Kidney glomerular epithelial cell (primary cell): ENCODE measurements at places on chromosomes 7 and 10.

- DNase-seq, result no peak
Measured at GRCh38 chr7:111531993-111532392, 30.3 kb downstream of the IMMP2L start.

GRCh38 chr7:726854-727103 is 280 bp downstream of the DNAAF5 start:
- no peak for DNase-seq

DNA sequence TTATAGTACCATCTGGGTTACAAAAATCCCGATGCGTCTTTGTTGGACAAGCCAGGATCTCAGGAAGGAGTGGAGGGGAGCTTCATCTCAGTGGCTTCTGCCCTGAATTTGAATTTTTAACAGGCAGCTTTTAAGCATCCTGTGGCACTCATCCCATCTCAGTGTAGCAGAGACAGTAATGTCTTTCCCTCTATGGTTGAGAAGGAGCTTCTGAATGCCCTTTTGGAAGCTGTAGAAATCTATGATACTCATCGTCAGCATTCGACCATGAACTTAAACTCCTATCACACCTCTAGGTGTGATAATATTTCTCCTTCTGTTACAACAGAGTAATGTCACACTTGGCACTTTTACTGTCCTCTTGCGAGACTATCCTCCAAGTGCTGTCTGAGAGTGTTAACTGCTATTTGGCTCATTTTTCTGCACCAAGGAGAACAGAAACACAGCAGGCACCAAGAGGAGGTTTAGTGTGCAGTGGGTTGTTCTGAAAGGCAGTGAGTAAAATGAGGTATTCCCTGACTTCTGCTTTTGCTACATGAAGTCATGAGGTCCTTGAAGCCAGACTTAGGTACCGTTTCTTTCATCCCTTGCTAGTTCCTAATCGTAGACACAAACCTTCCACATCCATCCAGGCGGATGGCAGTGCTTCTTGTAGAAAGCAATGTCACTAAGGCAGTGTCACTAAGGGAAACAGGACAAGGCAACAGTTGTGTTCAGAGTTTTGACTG is 177.4 kb downstream of the CELF2 start:
- DNase-seq, result no peak

DNA sequence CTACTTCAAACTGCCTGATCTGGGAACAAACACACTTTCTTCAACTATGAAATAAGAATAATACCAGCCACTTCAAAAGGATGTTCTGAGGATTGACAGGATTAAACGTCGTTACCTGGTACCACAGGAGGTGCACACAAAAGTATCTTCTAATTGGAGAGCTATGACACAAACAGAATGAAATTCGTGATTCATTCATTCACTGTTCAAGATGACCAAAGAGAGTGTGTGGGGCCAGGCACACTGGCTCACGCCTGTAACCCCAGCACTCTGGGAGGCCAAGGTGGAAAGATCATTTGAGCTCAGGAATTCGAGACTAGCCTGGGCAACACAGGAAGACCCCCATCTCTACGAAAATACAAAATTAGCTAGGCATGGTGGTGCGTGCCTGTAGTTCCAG is 50.9 kb downstream of the SFMBT2 start:
- no peak for DNase-seq
